ENCODE measurements at places on chromosomes 1 and 21.

GRCh38 chr21:39114871-39115575 lies 68.2 kb downstream of the PSMG1 start:
- DNase-seq: no peak

DNA sequence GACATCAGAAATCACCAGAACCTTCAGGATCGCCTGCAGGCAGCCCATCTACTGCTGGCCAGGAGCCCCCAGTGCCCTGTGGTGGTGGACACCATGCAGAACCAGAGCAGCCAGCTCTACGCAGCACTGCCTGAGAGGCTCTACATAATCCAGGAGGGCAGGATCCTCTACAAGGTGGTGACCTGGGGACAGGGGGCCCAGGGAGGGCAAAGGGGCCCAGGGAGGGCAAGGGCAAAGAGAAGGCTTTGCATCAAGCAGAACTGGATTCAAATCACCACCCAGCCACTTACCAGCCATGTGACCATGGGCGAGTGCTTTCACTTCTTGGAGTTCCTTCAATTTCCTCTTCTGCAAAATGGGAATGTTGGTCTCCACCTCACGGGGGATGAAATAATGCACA lies 12.1 kb downstream of the DIO1 start:
- no peak for DNase-seq

GRCh38 chr1:194734970-194735369 lies 1548.6 kb upstream of the B3GALT2 start:
- DNase-seq: no peak

DNA sequence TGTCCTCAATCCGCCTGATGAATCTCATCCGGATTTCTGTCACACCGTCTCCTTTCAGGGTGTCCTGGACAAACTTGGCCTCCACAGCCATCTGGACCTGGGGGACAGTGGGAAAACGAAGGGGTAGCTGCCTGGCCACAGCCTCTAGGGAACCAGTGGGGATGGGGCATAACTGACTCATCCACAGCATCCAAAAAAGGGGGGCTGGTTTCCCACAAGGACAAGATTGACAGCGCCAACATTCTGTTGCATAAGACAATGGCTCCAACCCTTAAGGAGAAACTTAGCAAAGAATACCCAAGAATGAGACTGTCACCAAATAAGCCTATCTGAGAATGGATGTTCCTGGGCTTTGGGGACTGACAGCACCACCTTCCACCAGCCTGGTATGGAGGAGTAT lies 12.1 kb downstream of the TRAPPC3 start:
- DNase-seq: no peak

DNA sequence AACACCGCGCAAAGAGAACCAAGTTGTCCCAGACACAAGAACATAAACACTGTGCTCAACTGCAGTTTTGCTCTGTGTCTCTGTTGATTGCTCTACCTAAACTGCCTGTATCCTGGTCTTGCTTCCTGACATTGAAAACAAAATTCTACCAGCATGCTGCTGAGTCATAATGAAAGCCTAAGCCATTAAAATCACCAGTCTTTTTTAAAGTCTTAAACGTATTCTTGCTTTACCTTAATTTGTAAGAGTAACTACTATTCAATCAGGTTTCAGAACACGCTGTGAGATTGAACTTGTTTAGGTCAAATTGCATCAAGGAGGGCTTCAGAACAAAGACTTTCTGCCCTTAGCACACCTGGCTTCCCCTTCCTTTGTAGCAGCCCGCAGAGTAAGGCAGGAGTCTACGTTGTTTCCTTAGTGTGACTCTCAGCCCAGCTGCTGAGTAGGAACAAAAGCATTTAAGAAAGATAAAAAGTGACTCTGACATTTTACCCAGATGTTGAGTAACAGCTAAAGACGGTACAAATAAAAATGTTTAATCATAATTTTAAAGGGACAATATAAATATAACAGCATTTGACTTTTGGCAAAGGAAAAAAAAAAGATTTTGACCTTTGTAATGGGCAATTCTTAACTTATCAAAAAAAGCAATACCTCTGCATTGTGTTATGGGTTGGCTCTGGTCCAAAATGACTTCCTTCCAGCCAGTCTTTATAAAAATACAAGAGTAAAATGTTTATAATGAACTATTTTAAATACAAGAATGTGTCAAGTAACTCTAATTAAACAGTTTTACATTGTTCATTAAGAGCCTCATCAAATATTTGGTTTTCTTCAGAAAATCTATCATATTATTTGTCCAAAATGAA lies 186.9 kb upstream of the ADGRL4 start:
- no peak for DNase-seq

DNA sequence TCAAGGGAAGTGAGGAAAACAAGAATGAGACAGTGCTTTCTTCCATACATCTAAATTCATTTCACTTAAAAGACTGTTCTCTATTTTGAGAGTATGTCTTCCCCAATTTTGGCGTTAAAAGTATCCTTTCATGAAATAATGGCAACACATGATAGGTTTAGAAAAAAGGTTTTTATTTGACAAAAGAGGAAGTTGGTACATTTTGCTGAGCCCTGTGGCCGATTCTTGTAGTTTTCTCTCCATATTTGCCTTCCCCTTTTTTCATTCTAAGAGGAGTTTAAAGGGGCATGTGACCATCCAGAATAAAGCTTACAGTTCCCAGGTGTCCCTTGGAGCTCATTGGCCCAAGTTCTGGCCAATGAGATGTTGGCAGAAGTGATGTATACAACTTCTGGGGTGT lies 140.4 kb upstream of the KCNE2 start:
- no peak for DNase-seq

DNA sequence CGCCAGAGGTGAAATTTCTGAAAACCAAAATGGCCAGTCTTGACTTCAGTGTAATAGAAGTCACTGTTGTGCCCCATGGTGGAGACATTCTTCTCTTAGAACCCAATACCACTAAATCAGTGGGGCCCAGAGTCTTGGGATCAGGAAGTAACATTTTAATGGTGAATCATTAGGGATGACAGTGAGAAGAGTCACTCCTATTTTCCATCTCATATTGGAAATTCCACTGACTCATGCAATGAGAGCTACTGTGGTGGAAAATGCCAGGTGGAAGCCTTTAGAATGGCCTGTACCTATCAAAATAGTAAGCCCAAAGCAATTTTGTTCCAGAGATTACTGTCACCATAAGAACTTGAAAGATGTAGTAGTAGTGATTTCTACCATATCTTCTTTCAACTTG lies 20.6 kb upstream of the PPM1J start:
- no peak for DNase-seq

GRCh38 chr21:37982496-37983318 lies 66.5 kb upstream of the KCNJ6 start:
- DNase-seq: no peak

- DNase-seq: no peak
These were observed 392.8 kb upstream of the CAMK1G start for GRCh38 chr1:209190591-209191261.

DNA sequence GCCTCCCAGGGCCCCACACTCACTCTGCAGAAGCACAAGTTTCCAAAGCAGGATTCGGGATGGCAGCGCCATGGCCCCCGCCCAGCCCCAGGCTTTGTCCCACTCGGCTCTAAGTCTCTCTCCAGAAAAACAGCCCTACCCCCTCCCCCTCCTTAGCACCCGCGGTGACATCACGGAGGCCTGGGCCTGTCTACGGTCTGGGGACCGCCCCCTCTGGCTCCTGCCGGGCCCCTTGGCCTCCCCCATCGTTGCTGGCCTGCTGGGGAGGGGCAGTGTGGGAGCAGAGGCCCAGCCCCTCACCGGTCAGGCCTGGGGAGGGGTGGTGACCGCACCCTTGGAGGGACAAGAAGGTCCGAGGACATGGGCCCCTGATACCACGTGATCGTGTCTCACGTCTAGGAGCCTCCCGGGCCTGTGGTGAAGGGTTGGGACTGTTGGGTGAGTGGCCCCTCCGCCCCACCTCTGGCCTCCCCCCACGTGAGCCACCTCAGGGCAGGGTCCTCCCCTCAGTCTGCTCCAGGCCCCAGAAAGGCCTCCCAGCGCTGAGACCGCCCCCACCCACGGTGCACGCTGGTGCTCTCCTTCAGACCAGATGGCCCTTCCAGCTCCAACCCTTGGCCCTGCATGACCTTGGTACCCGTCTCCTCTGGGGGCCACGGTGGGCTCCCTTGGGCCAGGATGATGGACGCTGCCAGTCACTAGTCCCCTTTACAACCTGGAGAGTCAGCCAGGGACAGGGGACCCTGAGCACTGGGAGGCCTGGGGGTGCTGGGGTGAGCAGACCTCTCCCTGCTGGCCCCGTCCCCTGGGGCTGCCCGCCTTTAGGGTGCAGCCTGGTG lies at the start of gene MXRA8:
Gene MXRA8 (minus strand): TSS at position 123 of the 839 bp plus-strand sequence. CDS start 51 bp downstream, at position 72.
- DNase-seq: no peak

DNA sequence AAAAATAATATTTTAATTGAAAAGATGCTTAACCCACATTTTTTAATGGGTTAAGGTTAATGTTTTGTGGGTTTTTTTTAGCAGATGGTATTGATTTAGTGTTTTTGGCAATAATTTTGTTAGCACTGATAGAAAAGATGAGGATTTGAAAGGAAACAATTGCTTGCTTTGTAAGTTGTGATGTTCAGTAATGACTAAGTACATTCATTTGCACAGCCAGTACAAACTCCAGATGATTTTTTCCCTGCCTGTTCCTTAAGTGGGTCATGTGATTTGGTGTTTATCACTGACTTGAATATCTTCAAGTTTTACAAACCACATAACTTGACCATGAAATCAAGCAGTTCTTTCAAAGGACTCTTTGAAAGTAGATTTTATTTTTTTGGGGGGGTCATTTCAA lies 15.0 kb downstream of the DISP1 start:
- no peak for DNase-seq

DNA sequence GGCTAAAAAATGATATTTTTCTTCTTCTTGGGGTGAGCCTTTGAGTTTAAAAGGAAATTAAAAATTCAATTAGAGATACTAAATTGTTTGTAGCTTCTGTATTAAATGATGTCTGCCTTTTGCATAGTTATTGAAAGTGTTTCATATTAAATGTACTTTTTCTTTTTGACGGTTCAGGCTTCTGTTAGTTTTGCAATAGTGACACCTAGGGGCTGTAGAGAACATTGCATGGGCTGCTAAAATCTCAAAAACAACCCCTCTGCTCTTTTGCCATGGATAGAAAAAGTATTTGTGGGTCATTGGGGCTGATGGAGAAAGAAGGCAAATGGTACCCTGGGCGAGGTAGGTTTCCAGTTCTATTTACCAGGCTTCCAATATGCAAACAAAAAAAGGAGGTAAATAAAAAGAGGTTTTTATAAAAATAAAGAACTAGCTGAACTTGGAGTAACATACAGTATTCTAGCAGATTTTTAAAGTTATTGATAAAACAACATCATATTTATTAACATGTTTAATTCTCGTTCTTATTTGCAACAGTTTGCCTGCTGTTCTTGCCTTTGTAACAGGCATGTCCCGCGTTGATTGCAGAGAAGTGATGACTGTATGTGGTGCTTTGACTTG lies 115.4 kb upstream of the HOOK1 start:
- DNase-seq: peak; percentile 37

- DNase-seq: no peak
These were observed 14.9 kb upstream of the CENPS start for GRCh38 chr1:10415211-10415930.

- DNase-seq: no peak
These were observed 128.8 kb downstream of the MACF1 start for GRCh38 chr1:39333296-39333695.

DNA sequence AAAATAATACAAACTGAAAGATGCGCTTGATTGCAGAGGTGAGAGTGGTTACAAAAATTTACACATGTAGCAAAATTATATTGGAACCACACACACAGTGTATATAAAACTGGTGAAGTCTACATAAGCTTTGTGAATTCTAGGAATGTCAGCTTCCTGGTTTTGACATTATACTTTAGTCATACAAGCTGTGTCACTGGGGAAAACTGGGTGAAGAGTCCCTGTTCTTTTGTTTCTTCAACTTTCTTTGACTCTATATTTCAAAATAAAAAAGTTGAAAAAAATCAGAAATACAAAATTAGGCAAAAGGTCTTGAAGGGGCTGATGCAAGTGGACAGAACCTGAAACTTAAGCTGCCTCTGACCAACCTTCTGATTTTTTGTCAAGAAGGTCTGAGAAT lies 3.0 kb downstream of the C1QC start:
- no peak for DNase-seq

DNA sequence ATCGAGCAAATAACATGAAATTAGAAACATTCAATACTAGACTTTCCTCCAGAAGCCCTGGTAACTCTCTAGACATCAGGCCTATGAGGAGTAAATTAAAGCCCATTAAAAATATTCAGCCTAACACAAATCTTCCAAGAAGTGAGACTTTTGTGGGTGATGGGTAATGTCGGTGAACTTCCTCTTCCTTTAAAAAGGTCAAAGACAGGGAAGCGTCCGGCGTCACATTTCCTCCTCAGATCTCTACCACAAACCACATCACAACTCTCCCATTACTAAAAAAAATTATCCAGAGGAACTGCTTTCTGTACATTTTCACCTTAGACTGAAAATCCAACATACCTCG lies 1.4 kb downstream of the EIF4G3 start:
- DNase-seq: peak; percentile 44

DNA sequence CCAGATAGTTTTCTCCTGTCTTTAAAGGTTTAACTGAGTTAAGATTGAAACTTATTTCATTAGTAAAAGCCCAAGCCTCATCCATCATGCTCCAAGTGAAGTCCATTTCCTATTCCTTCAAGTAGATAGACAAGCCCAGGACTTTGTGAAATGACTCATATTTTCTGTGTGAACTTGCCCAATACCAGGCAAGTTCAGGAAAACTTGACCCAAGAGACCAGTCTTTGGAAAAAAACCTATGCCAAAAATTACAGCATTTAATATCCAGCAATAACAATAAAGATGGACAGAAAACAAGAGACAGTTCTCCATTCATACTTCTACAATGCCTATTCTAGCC lies 405 bp upstream of the RAB29 start:
- no peak for DNase-seq

- no peak for DNase-seq
These were observed 74.4 kb downstream of the HMCN1 start for GRCh38 chr1:185808631-185809030.

GRCh38 chr1:158122833-158123388 lies 57.8 kb upstream of the CD1D start:
- no peak for DNase-seq

DNA sequence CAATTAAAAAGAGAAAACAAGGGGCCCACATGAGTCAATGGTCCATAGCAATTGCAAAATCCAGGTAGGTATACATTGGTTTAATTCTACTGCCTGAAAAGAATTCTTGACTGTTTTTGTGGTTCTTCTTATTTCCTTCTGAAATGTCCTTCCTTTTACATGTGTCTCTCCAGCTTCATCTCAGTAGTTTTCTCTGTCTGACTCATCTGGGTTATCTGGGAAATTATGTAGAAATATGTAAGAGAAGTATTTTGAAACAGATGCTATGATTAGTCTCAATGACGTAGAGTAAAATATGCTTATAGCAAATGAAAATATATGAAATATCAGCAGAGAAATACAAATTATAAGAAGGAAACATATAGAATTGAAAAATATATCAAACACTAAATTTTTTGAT lies 953.2 kb downstream of the BRINP3 start:
- no peak for DNase-seq

GRCh38 chr1:203916756-203917155 lies 55.4 kb downstream of the SNRPE start:
- no peak for DNase-seq
